ENCODE measurements at places on chromosomes 4 and X.

GRCh38 chr4:109424093-109424841, 9.3 kb upstream of the SEC24B start:
- no peak for DNase-seq

DNA sequence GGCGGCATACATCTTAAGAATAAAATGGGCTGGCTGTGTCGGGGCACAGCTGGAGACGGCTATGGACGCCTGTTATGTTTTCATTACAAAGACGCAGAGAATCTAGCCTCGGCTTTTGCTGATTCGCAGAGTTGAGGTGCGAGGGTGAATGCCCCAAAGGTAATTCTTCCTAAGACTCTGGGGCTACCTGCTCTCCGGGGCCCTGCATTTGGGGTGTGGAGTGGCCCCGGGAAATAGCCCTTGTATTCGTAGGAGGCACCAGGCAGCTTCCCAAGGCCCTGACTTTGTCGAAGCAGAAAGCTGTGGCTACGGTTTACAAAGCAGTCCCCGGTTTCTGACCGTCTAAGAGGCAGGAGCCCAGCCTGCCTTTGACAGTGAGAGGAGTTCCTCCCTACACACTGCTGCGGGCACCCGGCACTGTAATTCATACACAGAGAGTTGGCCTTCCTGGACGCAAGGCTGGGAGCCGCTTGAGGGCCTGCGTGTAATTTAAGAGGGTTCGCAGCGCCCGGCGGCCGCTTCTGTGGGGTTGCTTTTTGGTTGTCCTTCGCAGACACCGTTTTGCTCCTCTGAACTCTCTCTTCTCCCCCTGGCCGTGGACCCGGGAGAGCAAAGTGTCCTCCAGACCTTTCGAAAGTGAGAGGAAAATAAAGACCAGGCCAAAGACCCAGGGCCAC, 1.9 kb downstream of the SHOX start:
- no peak for DNase-seq

DNA sequence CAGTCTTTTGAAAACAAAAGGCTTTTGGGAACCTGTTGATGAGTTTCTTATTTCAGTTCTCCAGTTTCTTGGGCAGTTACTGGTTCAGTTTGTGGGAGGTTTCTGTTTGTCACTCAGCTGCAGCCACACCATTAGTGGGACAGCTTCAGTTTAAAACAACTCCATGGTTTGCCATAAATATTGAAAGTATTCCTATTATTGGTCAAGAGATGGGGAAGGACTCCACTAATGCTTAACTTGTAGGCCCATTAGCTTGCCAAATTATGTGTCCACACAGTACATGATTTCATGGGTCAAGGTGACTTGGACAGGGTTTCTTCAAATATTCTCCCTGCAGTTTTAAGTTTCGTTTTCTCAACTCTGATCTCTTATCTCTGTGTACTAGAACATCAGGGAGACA, 15.5 kb upstream of the ASIC5 start:
- DNase-seq = no peak

DNA sequence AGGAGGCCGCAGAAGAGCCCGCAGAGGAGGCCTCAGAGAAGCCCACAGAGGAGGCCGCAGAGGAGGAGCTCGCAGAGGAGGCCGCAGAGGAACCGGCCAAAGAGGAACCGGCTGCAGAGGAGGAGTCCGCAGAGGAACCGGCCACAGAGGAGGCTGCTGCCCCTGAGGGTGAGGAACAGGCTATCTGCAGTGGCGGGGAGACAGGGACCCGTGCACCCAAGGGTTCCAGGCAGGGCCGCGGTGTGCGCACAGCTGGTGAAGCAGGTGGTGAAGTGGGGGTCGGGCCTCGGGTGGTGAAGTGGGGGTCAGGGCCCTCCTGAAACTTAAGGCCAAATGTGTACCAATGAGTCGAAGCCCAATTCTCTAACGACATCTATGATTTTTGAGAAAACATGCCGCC, 1.1 kb downstream of the CT47C1 start:
- no peak for DNase-seq

DNA sequence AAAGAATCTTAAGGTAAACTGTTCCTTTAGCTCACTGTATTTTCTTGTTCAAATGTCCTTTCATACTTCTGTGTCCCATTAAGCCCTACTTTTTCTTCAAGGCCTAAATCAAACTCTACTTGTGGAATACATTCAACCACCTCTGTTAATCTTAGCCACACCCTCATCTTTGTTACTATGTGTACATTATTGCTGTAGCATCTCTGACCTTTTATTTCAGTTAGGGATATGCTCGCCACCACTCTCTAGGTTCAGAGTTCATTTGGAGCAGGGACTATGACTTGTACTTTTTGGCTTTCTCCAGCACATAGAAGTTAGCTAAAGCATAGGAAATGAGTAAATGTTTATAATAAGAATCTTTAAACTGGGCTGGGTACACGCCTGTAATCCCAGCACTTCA, 6.8 kb upstream of the PNPLA4 start:
- DNase-seq = no peak

- DNase-seq = no peak
Observed at GRCh38 chrX:139734996-139735395, 27.0 kb upstream of the MCF2 start.

- DNase-seq = no peak
Observed at GRCh38 chrX:13091111-13091765, 46.8 kb upstream of the FAM9C start.

DNA sequence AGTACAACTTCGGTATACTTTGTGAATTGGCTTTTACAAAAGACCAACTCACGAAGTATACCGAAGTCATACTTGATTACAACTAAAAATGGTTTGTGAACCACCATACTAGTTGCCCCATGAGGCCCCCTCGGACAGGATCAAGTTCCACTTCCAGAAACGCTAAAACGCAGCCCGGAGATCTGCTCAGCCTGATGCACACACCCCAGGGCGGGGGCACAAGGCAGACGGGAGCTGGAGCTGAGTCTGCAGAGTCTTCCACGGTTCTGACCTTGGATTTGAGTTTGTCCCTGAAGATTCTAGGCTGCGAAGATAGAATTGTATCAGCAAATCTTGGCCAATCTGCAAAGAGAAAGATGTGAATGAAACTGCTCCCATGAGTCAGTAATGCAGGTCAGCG, 118.1 kb downstream of the SORCS2 start:
- no peak for DNase-seq
